Testis (tissue), 5 donors: ENCODE measurements at places on chromosomes 12 and 14. TPM values are rescaled to one million over a fixed set of nuclear protein-coding genes. Genes with fewer than 3 reads are reported as not detected.

- peaks cover 5% of the 10 kb centered on the region for H3K4me1 ChIP-seq
- no peak overlapping the region for H3K4me3 ChIP-seq
- no peaks in the 10 kb centered on the region for H3K36me3 ChIP-seq
- H3K27ac ChIP-seq: no peak overlapping the region
Observed at GRCh38 chr12:62605981-62606380, 139.4 kb downstream of the MON2 start.

DNA sequence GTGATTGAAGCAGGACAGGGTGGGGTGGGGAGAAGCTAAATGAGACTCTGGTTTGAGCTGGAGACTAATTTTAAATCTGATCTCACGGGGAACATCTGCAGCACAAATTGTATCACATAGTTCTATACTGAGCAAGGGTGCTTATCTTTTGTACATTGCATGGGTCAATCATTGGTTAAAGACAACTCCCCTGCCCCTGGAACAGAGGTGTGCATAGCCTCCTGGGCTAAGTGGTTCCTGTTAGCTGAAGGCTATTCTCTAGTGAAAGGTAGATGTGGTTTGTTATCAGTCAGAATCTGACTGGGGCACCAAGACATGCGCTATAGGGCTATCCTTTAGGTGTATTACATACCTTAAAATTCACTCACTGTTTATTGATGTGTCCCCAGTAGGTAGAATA is 103.9 kb upstream of the KITLG start:
- no peaks in the 10 kb centered on the region for H3K4me1 ChIP-seq
- H3K27ac ChIP-seq: no peak overlapping the region
- H3K27me3 ChIP-seq: no peaks in the 10 kb centered on the region
- DNase-seq: no peak

- no peak for DNase-seq
- H3K4me1 ChIP-seq: no peaks in the 10 kb centered on the region
- H3K4me3 ChIP-seq: no peak overlapping the region
Observed at GRCh38 chr14:62665286-62665685, 380.0 kb downstream of the KCNH5 start.

DNA sequence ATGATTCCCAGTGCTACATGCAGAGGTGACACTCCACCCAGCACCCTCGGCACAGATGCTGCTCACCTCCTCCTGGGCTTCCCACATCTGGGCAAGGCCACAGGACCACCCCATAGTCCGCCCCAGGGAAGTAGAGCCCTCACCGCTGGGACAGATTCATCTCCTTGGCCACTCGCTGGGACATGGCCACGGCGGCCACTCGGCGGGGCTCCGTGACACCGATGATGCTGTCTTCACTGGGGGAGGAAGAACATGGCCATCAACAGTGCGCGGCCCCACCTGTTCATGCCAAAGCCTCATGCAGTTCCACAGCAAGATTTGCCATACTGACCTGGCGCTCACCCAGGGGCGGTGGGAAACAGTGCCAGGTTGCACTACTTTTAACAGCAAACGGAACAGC is 13.7 kb downstream of the DHX37 start:
- H3K4me3 ChIP-seq: no peak overlapping the region
- H3K27ac ChIP-seq: no peak overlapping the region
- H3K4me1 ChIP-seq: no peaks in the 10 kb centered on the region
- H3K27me3 ChIP-seq: no peaks in the 10 kb centered on the region
- DNase-seq: no peak

DNA sequence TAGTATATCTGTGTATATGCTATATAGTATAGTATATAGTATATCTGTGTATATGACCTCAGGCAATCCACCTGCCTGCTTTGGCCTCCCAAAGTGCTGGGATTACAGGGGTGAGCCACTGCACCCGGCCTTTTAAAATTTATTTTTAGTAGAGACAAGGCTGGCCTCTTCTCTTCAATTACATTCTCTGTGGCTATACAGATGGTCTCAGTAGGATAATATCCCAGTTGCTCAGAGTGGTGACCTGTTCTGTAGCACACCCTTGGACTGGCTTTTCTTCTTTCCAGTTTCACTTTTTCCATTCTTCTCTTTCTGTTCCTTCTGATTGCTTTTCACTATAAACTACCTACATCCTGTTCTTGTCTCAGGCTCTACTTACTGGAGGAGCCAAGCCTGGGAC is 3.1 kb upstream of the NFATC4 start:
- peaks cover 16% of the 10 kb centered on the region for H3K4me1 ChIP-seq
- no peak overlapping the region for H3K4me3 ChIP-seq
- no peaks in the 10 kb centered on the region for H3K36me3 ChIP-seq

DNA sequence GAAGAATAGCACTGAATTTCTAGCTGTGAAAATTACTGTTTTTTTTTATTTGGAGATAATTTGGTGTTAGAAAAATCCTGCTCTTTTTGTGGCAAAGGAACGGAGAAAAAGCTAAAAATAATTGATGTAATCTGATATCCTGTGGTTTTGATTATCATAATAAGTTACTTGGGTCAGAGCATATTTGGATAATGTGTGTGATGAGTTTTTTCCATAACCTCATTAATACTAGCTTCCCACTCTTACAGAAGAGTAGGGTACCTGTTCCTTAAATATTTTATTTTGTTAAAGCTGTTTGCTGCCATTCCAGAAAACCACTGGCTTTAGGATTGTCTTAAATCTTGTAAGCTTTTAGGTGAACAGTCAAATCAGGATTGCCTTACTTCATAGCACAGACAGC is 4.7 kb downstream of the PSMC6 start:
- H3K4me1 ChIP-seq: peaks cover 9% of the 10 kb centered on the region
- no peaks in the 10 kb centered on the region for H3K27me3 ChIP-seq
- no peak for DNase-seq
- H3K4me3 ChIP-seq: no peak overlapping the region
- no peaks in the 10 kb centered on the region for H3K36me3 ChIP-seq
- no peak overlapping the region for H3K27ac ChIP-seq

DNA sequence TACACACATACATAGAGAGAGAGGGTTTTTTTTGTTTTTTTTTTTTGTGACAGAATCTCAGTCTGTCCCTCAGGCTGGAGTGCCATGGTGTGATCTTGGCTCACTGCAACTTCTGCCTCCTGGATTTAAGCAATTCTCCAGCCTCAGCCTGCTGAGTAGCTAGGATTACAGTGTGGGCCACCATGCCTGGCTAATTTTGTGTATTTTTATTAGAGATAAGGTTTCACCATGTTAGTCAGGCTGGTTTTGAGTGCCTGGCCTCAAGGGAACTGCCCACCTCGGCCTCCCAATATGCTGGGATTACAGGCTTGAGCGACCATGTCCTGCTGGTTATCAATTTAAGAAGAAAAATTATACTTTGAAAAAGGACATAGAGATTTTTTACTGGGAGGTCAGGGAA is 710.6 kb downstream of the SLC6A15 start:
- H3K4me3 ChIP-seq: no peak overlapping the region
- no peaks in the 10 kb centered on the region for H3K36me3 ChIP-seq
- no peaks in the 10 kb centered on the region for H3K27me3 ChIP-seq
- H3K27ac ChIP-seq: no peak overlapping the region
- no peaks in the 10 kb centered on the region for H3K4me1 ChIP-seq

GRCh38 chr12:22856178-22856577 is 231.2 kb downstream of the ETNK1 start:
- H3K36me3 ChIP-seq: no peaks in the 10 kb centered on the region
- no peaks in the 10 kb centered on the region for H3K4me1 ChIP-seq
- no peak overlapping the region for H3K4me3 ChIP-seq
- no peak overlapping the region for H3K27ac ChIP-seq
- no peak for DNase-seq

DNA sequence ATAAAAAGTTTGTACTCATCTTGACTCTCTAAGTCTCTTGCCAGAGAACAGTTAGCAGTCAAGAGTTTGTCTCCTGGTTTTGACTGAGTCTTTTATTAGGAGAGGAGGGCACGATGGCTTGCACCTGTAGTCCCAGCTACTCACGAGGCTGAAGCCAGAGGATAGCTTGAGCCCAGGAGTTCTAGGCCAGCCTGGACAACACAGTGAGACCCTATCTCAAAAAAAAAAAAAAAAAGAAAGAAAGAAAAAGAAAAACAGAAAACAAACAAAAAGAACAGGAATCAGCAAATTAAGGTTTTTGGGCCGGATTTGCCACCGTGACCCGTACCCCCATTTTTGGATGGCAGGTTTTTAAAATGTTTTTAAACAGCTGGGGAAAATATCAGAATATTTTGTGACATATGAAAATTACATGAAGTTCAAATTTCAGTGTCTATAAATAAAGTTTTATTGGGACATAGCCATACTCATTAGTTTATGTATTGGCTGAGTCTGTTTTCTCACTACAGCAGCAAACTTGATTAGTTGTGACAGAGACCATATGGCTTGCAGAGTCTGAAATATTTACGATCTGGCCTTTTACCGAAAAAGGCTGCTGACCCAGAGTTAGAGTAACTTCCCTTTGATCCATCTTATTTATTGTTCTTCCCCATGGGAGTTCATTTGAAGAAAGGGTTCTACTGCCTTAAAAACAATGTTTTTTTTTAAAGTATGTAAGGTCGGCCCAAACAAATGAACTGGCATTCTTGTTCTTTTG is 31.2 kb downstream of the VEZT start:
- no peak overlapping the region for H3K4me3 ChIP-seq
- DNase-seq: no peak
- H3K27ac ChIP-seq: no peak overlapping the region
- H3K4me1 ChIP-seq: peaks cover 14% of the 10 kb centered on the region
- no peaks in the 10 kb centered on the region for H3K27me3 ChIP-seq
- no peaks in the 10 kb centered on the region for H3K36me3 ChIP-seq

DNA sequence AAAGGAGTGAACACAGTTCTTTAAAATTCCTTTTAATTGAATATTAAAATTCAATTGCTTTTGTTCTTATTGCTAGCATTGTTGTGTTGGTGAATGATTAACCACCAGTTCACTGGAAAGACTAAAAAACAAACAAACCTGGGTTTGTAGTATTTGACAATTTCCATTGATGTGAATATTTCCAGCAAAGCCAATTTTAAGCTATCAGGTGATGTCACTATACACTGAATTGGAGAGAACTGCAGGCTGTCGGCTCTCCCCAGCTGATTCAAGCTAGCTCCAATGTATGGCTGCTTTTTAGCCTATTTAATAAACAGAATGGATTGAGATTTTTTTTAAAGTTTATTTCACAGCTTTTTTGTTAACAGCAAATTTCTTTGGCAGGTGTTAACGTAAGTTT is 1753.6 kb upstream of the SEL1L start:
- H3K4me3 ChIP-seq: no peak overlapping the region
- no peak for DNase-seq
- no peaks in the 10 kb centered on the region for H3K36me3 ChIP-seq
- no peaks in the 10 kb centered on the region for H3K27me3 ChIP-seq
- no peak overlapping the region for H3K27ac ChIP-seq

DNA sequence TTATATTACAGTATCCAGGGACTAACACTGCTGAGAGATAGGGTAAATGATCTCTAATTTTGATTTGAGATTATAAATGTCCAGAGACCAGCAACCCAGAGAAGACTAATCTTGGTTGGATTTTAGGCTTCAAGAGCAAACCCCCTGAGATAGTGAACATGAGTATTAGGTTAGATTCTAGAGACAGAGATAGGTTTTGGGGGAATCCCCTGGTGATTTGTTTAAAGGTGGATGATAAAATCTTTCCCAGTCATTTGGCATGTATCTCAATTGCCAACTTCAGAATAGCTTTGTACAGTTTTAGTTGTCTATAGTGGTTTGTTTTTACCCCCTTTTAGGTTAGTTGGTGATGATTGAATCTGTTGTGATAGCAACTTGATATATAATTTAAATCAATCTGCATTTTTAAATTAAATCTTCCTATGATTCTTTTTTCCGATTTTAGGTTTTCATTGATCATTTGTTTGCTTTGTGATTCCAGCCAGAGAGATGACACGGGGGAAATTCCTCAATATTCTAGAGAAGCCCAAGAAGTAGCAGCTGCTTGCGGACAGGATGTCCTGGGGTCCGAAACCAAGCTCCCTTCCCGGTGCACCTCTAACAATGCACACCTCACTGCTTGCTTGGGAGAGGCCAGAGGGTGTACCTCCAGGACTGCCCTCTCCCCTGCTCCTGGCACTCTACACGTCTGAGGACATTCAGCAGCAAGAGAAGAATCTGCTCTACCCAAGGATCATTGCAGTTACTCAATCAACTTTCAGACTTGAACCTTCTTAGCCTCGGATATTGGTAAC is 40.6 kb upstream of the VSX2 start:
- no peak overlapping the region for H3K4me3 ChIP-seq
- no peaks in the 10 kb centered on the region for H3K27me3 ChIP-seq
- no peak for DNase-seq
- H3K36me3 ChIP-seq: no peaks in the 10 kb centered on the region
- H3K27ac ChIP-seq: no peak overlapping the region

GRCh38 chr14:48584031-48584430 is 908.6 kb upstream of the MDGA2 start:
- no peak overlapping the region for H3K27ac ChIP-seq
- DNase-seq: no peak
- H3K27me3 ChIP-seq: no peaks in the 10 kb centered on the region
- H3K36me3 ChIP-seq: no peaks in the 10 kb centered on the region
- H3K4me1 ChIP-seq: no peaks in the 10 kb centered on the region

DNA sequence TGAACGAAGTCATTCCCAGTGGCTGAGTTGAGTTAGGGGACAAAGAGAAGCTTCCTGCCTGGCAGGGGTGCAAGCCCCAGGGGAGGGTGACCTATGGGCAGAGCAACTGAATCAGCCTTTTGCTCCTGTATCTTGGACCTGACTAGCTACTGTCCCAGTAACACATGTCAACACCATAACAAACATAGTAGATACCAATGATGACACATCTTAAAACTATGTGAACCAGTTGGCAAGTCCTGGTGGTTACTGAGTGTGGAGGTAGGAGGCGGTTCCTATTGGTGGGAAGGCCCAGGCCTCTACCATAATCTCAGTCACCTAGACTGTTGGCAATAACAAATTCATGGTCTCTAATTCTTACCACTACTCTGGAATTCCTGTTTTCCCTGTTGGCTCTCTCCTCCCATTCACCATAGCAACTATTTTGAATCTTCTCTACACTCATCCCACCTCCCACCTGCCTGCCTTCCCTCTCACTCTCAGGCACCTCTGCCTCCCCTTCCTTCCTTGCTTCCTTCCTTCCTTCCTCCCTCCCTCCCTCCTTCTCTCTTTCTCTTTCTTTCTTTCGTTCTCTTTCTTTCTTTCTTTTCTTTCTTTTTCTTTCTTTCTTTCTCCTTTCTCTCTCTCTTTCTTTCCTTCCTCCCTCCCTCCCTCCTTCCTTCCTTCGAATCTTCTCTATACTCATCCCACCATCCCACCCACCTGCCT is 8.1 kb upstream of the P2RX7 start:
- no peak overlapping the region for H3K27ac ChIP-seq
- H3K4me1 ChIP-seq: peaks cover 15% of the 10 kb centered on the region
- no peak overlapping the region for H3K4me3 ChIP-seq

DNA sequence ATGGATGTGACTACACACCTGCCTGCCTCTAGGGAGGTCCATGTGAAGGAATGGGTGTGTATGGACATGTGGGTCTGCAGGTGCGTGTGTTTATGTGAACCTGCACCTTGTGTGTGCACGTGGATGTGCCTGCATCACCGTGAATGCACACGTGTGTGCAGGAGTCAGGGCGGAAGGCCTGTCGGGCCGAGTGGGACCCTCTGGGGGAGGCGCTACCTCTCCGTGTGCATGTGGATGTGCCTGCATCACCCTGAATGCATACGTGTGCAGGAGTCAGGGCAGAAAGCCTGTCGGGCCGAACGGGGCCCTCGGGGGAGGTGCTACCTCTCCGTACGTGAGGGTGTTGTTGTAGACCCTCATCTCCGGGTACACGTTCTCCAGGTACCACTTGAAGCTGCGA is 56.5 kb downstream of the NOC4L start:
- no peaks in the 10 kb centered on the region for H3K36me3 ChIP-seq
- H3K27me3 ChIP-seq: no peaks in the 10 kb centered on the region
- no peak overlapping the region for H3K27ac ChIP-seq
- no peak overlapping the region for H3K4me3 ChIP-seq
- DNase-seq: no peak

Gene ADCY4
- 23.1 TPM for total RNA-seq

Gene CAPS2
- 22.1 TPM for total RNA-seq

Gene CFAP251
- 29.0 TPM for total RNA-seq

Gene CACNA1C
- 36.8 TPM for total RNA-seq

Gene NAV3
- total RNA-seq: 21.9 TPM

Gene TAS2R13
- total RNA-seq: 3.1 TPM
